ENCODE measurements at places on chromosomes 5 and 9. TPM values are rescaled to one million over a fixed set of nuclear protein-coding genes. Genes with fewer than 3 reads are reported as not detected.

The SNX18 gene
- 19.3 TPM for total RNA-seq

DNA sequence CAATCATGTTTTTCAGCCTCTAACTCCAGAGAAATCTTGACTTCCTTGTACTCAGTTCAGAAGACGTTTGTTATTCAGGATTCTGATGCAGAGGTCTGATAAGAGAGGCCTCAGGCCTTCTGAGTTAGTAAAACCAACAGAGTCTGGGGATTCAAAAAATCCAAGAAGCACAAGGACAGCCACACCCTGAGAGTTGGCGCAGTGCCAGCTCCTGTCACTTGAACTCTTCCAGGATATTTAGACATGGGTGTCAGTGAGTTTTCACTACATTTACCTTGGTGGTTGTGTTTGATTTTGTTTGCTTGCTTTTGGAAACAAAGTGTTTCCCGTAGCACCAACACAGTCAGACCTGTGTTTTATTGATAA lies 41.6 kb upstream of the PDE8B start:
- H3K27ac ChIP-seq = no peak overlapping the region
- no peak overlapping the region for H3K4me3 ChIP-seq
- no peaks in the 10 kb centered on the region for H3K4me1 ChIP-seq
- DNase-seq = no peak
- peaks cover 9% of the 10 kb centered on the region for H3K27me3 ChIP-seq

The LRRC26 gene
- not detected for total RNA-seq

DNA sequence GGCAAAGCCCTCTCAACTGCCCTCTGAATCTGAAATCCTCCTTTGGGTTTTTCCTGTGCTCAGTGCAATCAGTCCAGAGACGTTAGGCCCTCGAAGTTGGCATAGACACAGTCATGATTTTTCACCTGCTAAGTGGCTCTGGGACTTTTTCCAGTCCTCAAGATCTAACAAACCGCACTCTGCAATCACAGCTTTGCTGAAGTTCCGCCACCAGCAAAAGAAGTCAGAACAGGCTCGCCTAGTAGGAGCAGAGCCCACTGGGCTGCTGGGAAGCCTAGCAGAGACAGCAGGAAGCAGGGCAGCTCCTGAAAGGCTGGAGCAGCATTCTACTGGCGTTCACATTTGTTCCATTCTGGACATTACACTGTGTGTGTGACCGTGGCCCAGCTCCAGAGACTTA lies 222.8 kb upstream of the KIF2A start:
- DNase-seq = no peak
- H3K36me3 ChIP-seq = no peaks in the 10 kb centered on the region
- no peaks in the 10 kb centered on the region for H3K27me3 ChIP-seq
- H3K27ac ChIP-seq = no peak overlapping the region
- no peaks in the 10 kb centered on the region for H3K4me1 ChIP-seq

GRCh38 chr5:156482818-156483217 lies 155.9 kb downstream of the SGCD start:
- H3K27ac ChIP-seq = no peak overlapping the region
- no peak overlapping the region for H3K4me3 ChIP-seq
- H3K4me1 ChIP-seq = no peaks in the 10 kb centered on the region

DNA sequence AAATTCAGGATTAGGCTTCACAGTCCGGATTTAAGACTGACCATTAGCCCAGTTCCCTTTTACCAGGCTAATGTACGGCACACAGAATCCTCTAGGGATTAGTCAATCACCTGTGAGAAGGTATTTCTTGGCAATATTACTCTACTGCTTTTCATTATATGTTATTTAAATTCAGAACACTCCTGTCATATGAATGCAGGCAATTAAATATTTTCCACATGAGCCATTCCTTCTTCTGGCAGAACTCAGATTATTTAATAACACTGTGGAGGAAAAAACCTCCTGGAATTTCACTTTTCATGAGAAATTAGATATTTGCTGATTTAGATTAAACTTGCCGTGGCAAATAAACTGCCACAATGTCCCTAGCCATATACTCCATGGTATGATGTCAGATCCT lies 1357.5 kb upstream of the C9orf72 start:
- no peak overlapping the region for H3K4me3 ChIP-seq
- DNase-seq = no peak
- H3K36me3 ChIP-seq = no peaks in the 10 kb centered on the region
- no peaks in the 10 kb centered on the region for H3K4me1 ChIP-seq
- H3K27me3 ChIP-seq = no peaks in the 10 kb centered on the region
- no peak overlapping the region for H3K27ac ChIP-seq

GRCh38 chr5:71757590-71758543 lies 38.8 kb downstream of the CARTPT start:
- H3K27ac ChIP-seq = no peak overlapping the region
- peak; percentile 67 for DNase-seq
- peaks cover 7% of the 10 kb centered on the region for H3K27me3 ChIP-seq
- no peaks in the 10 kb centered on the region for H3K36me3 ChIP-seq

The HBEGF gene
- total RNA-seq = 12.6 TPM

The SLC6A3 gene
- not detected for total RNA-seq

- DNase-seq = no peak
- no peak overlapping the region for H3K4me3 ChIP-seq
- peaks cover 12% of the 10 kb centered on the region for H3K4me1 ChIP-seq
- H3K27me3 ChIP-seq = peaks cover 12% of the 10 kb centered on the region
- H3K27ac ChIP-seq = no peak overlapping the region
Measured at GRCh38 chr9:129751841-129752801, 721 bp downstream of the PTGES start.

GRCh38 chr9:134929193-134930158 lies 11.8 kb upstream of the FCN1 start:
- no peaks in the 10 kb centered on the region for H3K36me3 ChIP-seq
- H3K27ac ChIP-seq = no peak overlapping the region
- no peak overlapping the region for H3K4me3 ChIP-seq
- no peak for DNase-seq

The DIPK1B gene
- total RNA-seq = not detected

The SHC3 gene
- not detected for total RNA-seq

The AQP3 gene
- 29.9 TPM for total RNA-seq

- no peaks in the 10 kb centered on the region for H3K36me3 ChIP-seq
- no peak overlapping the region for H3K27ac ChIP-seq
- DNase-seq = no peak
- H3K27me3 ChIP-seq = peaks cover 15% of the 10 kb centered on the region
Measured at GRCh38 chr5:138775034-138775433, 21.8 kb downstream of the CTNNA1 start.

The MLANA gene
- not detected for total RNA-seq

DNA sequence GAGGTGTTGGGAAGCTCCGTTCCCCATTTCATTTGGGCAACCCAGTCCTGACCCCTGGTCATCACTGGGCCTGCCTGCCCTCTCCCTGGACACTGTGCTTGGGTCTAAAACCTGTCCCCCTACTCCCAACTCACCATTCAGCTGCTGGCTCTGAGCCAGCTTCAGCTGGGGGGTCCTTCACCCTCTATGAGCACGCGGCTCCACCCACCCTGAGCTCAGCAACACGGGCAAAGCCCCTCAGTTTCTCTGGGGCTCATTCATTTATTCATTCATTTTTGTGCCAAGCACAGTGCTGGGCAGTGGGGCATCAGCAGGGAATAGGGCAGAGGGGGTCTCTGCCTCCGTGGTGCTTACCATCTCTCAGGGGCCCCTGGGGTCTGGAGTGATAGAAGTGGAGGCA lies 199.8 kb upstream of the MVB12B start:
- H3K4me3 ChIP-seq = no peak overlapping the region
- DNase-seq = no peak
- peaks cover 9% of the 10 kb centered on the region for H3K27me3 ChIP-seq

The DOCK2 gene
- total RNA-seq = 320 TPM

GRCh38 chr9:14434158-14434504 lies 120.2 kb upstream of the NFIB start:
- no peaks in the 10 kb centered on the region for H3K36me3 ChIP-seq
- H3K27me3 ChIP-seq = peaks cover 9% of the 10 kb centered on the region
- H3K4me1 ChIP-seq = no peaks in the 10 kb centered on the region
- no peak for DNase-seq
- H3K27ac ChIP-seq = no peak overlapping the region
- no peak overlapping the region for H3K4me3 ChIP-seq

GRCh38 chr9:89837162-89837933 lies 232.5 kb downstream of the GADD45G start:
- peaks cover 11% of the 10 kb centered on the region for H3K4me1 ChIP-seq
- no peaks in the 10 kb centered on the region for H3K36me3 ChIP-seq
- H3K4me3 ChIP-seq = no peak overlapping the region
- H3K27ac ChIP-seq = no peak overlapping the region
- H3K27me3 ChIP-seq = peaks cover 28% of the 10 kb centered on the region

- no peaks in the 10 kb centered on the region for H3K27me3 ChIP-seq
- no peak overlapping the region for H3K4me3 ChIP-seq
- no peak overlapping the region for H3K27ac ChIP-seq
- H3K36me3 ChIP-seq = no peaks in the 10 kb centered on the region
- no peak for DNase-seq
Measured at GRCh38 chr9:118170032-118170955, 466.1 kb downstream of the TLR4 start.

- no peak for DNase-seq
- no peaks in the 10 kb centered on the region for H3K27me3 ChIP-seq
- H3K4me1 ChIP-seq = no peaks in the 10 kb centered on the region
- H3K4me3 ChIP-seq = no peak overlapping the region
- no peak overlapping the region for H3K27ac ChIP-seq
Measured at GRCh38 chr5:43171926-43172325, 20.1 kb upstream of the NIM1K start.

- H3K4me1 ChIP-seq = peaks cover 8% of the 10 kb centered on the region
- H3K27ac ChIP-seq = no peak overlapping the region
- H3K4me3 ChIP-seq = no peak overlapping the region
- no peaks in the 10 kb centered on the region for H3K27me3 ChIP-seq
- no peak for DNase-seq
Measured at GRCh38 chr5:131720714-131721113, 76.1 kb downstream of the FNIP1 start.

DNA sequence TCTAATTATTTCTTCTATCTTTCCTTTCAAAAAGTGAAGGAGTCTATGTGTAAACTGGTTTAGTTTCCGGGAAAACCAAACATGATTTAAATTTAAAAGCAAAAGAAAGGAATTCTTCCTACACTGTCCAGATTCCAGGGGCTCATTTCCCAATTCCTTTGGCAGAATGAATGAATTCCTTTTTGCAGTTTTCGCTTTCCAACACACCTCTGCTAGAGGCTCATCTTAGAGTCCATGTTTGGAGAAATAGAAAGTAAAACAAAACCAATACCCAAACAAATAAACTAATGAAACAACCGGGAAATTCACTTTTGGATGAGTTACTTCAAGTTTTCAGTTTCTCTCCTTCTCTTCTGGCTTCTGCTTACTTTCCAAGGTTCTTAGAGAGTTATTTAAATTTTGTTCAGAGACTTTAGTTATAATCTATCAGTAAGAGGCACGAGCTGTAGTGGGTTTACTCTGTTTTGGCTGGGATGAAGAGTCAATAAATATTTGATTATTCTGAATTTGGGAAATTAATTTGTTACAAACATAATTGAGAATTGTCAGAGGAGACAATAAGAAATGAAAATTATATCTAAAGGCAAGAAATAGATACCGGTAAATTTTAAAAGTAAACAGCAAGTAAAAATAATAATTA lies 365.0 kb upstream of the CDH9 start:
- no peak for DNase-seq
- no peak overlapping the region for H3K27ac ChIP-seq
- H3K4me1 ChIP-seq = no peaks in the 10 kb centered on the region
- H3K36me3 ChIP-seq = no peaks in the 10 kb centered on the region

The LCN12 gene
- total RNA-seq = 1.7 TPM

GRCh38 chr9:76615177-76615603 lies 149.0 kb upstream of the PCA3 start:
- peaks cover 1% of the 10 kb centered on the region for H3K36me3 ChIP-seq
- H3K4me1 ChIP-seq = peaks cover 20% of the 10 kb centered on the region
- H3K27ac ChIP-seq = no peak overlapping the region
- no peak for DNase-seq

- H3K4me3 ChIP-seq = no peak overlapping the region
- no peak for DNase-seq
- H3K27me3 ChIP-seq = peaks cover 1% of the 10 kb centered on the region
- peaks cover 3% of the 10 kb centered on the region for H3K36me3 ChIP-seq
Measured at GRCh38 chr5:43000111-43000840, 39.8 kb downstream of the ANXA2R start.

DNA sequence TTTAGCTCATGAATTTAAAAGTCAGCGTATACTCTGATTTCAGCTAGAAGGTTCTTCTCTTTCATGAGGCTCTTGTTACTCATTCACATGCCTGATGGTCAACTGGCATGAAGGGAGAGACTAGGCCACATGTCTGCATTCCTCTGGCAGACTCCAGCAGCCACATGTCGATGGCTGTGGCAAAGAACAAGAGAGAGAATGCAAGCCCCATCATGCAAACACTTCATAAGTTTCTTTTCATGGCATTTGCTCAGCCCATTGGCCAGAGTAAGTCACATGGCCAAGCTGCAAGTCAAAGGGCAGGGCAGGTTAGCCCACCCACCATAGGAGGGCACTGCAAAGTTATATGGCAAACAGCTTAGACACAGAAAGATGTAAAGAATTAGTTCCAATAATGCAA lies 5.4 kb downstream of the KCNV2 start:
- no peak overlapping the region for H3K27ac ChIP-seq
- H3K27me3 ChIP-seq = no peaks in the 10 kb centered on the region
- H3K4me3 ChIP-seq = no peak overlapping the region
- H3K36me3 ChIP-seq = peaks cover 9% of the 10 kb centered on the region

DNA sequence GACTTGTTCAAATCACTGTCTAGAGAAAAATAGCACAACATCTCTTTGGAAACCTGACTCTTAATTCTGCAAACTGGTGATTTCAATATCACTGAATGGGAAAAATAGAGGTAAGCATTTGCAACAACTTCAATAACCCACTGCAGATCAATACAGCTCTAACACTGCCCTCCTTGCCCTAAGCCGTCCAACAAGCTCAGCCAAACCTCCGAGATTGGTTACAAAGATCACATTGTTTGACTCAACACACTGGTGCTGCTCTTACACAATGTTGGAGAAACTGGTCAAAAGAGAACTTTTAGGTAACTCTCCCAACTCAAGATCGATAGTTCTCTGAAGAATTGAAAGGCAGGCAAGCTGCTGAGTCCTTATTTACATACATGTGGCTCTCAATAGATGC lies 150.4 kb downstream of the SPOCK1 start:
- no peaks in the 10 kb centered on the region for H3K4me1 ChIP-seq
- no peak overlapping the region for H3K27ac ChIP-seq
- no peak for DNase-seq
- peaks cover 1% of the 10 kb centered on the region for H3K27me3 ChIP-seq

GRCh38 chr9:105712297-105712696 lies 18.0 kb downstream of the TMEM38B start:
- no peaks in the 10 kb centered on the region for H3K27me3 ChIP-seq
- peaks cover 6% of the 10 kb centered on the region for H3K36me3 ChIP-seq
- peaks cover 8% of the 10 kb centered on the region for H3K4me1 ChIP-seq
- no peak overlapping the region for H3K27ac ChIP-seq
- H3K4me3 ChIP-seq = no peak overlapping the region
- DNase-seq = no peak

- no peak overlapping the region for H3K4me3 ChIP-seq
- DNase-seq = no peak
- H3K36me3 ChIP-seq = no peaks in the 10 kb centered on the region
- H3K27ac ChIP-seq = no peak overlapping the region
- H3K27me3 ChIP-seq = no peaks in the 10 kb centered on the region
Measured at GRCh38 chr5:104431002-104431620, 868.5 kb upstream of the NUDT12 start.

The SLC6A19 gene
- total RNA-seq = not detected
